Stimulated activated CD8-positive, alpha-beta memory T cell treated with anti-CD3 and anti-CD28 coated beads, Interleukin-2, amount 100 ng/mL, for 1 hour (primary cell): ENCODE measurements at places on chromosomes 7 and 10.

GRCh38 chr7:92648067-92648466, 57.9 kb upstream of the FAM133B start:
- no peak for DNase-seq

GRCh38 chr7:91898240-91898992, 17.9 kb upstream of the MTERF1 start:
- DNase-seq = no peak

DNA sequence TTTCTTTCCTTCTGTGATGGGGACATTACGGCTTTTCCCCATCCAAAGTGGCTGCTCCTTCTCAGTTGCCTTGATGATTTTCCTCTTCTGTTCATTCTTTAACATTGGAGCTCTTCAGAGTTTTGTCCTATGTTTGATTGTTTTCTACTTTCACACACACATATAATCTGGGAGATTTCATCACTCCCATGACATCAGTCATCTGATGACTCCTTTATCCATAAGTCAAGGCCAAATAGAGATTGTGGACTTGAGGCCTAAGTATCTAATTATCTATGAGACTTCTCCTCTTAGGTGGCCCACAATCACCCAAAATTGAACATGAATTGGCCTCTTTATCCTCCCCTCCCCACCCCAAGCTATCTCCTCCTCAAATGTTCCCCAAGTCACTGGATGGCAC, 5.3 kb upstream of the COL1A2 start:
- DNase-seq = no peak

GRCh38 chr10:49300140-49300974, 1.4 kb downstream of the C10orf71 start:
- DNase-seq = no peak

DNA sequence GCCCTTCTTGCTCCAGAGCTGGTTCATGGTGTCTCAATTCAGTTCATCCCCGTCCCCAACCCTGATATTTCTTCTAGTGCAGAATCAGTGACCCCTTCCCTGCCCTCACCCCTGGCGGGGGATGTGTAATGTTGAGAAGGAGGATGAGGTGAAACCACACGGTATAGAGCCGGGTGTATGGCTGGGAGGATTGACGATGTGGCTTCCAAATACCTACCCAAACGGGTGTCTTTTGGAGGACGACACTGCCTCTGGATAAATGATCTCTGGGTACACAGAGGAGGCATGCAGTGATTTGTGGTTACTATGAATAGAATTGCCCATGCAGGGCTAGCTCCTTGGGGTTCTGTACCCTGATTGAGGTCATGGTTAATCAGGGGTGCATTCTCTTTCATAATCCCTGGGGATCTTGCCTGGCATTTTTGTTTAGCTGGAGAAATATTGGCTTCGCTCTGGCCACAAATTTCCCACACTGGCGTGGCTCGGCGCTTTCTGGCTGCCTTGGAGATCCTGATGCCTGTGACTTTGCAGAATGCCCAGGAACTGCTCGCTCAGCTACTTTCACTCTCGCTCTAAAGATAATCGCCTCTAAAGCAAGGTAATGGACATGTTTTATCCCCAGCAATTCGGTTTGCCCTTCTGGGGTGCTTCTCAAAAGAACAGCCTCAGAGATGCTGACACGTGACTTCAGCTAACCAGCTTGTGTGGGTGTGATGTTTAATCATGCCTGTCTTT, 89.2 kb downstream of the RBM20 start:
- no peak for DNase-seq

DNA sequence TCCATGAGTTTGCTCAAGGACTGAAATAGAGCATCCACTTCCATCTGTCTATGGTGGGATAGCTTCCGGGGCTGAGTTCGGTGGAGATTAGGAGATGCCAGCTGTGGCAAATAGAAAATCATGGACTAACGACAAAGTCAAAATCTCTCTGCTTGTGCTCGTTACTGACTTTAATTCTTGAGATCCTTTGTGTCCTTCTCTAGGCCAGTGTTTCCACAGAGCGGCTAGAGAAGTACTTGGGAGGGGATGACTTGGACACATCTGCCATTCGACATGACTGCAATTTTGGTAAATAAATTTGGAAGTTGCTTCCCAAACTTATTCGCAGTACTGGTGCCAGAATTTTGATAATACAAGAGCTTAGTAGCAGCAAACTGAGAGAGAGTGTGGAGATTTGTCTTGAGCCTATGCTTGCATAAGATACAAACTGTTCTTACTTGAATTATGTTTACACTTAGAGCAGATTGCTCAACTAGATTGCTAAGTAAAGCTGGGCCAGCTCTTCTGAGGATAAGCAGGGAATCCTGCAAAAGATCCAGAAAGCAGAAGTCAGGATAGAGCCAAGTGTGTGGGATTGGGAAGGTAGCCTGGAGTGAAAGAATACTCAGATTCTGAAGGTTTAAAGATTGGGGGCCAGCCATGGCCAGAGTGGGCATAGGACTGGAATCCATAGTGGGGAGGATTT, 27.6 kb downstream of the ABCC2 start:
- no peak for DNase-seq

GRCh38 chr7:68272507-68272906, 1275.9 kb downstream of the TYW1 start:
- DNase-seq = no peak

- no peak for DNase-seq
Observed at GRCh38 chr7:104998040-104998752, 15.8 kb upstream of the KMT2E start.
